Amygdala (tissue), 56 donors: ENCODE measurements at places on chromosomes 11 and 22.

- DNase-seq = no peak
Measured at GRCh38 chr11:116192509-116193210, 580.1 kb downstream of the BUD13 start.

DNA sequence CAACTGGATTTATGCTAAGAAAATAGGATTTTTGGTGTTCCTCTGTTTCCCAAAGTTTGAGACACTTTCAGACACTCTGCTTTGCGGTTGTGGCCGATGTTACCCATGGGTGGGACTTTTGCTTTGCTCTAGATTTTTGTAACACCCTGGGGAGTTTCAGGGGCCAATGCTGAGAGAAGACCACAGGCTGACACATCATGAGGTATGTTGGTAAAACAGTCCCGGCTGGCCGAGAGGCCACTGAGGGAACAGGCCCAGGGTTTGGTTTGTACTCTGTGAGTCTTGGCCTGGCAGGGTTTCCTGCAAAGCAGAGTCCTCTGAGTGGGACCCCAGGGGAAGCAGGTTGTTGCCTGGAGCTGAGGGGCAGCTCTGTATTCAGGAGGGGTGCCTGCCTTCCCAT, 78.5 kb upstream of the PITPNB start:
- DNase-seq = no peak

DNA sequence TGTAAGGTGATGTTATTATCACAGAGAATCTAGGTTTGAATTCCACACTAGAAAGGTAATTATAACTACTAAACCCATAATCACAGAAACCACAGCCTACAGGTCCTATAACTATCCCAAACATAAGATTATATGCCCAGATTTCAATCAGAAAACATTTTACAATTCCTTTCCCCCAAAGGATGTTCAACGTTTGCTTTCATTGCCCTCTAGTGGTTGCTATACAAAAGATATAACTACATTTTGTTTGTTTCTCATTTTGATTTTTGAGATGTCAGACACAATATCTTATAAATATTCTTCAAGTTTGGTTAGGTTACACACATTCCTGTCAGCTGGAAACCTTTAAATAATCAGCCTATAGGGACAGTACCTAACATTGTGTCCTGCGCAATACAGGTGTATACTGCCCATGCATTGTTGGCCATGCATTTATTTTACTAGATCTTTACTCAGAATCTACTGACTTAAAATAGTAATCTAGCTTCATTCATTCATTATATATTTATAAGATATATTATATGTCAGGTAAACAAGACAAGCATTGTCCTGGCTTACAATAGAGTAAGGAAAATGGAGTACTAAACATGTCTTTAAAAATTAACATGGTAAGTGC, 530.5 kb upstream of the CCDC90B start:
- DNase-seq = no peak

- no peak for DNase-seq
Measured at GRCh38 chr11:119525867-119526196, 102.9 kb upstream of the THY1 start.

DNA sequence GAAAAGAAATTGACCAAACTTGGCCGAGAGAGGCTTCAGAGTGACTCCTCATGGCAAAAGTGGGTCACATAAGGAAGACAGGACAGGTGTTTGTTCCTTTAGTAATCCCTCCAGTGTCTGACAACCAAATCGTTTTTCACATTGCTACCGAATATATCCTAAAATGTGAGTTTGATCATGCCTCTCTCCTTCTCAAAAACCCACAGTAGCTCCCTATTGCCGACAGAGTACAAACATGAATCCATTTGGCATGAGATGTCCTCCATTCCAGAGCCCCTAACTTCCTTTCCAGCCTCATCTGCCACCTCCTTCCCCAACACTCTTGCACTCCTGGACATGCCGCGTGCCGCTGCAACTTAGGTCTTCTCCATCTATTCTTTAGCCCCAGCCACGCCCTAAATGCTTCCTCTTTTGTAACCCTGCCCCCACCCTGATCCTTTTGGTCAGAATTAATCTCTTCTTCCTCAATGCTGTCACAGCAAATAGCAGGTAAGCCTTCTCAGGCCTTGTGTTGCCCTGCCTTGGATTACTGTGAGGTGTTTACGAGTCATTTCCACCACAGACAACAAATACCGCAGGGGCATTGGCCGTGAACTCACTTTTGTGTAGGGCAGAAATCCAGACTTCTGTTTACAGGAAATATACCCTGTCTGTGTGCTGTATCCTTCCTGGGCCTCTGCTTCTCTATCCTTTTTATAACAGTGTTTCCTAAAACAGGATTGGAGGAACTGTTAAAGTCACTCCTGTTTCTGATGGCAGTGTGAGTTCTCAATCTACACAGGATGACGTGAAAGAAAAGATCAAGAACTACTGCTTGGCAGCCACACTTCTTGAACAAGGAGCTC, 66.0 kb upstream of the FTH1 start:
- no peak for DNase-seq

DNA sequence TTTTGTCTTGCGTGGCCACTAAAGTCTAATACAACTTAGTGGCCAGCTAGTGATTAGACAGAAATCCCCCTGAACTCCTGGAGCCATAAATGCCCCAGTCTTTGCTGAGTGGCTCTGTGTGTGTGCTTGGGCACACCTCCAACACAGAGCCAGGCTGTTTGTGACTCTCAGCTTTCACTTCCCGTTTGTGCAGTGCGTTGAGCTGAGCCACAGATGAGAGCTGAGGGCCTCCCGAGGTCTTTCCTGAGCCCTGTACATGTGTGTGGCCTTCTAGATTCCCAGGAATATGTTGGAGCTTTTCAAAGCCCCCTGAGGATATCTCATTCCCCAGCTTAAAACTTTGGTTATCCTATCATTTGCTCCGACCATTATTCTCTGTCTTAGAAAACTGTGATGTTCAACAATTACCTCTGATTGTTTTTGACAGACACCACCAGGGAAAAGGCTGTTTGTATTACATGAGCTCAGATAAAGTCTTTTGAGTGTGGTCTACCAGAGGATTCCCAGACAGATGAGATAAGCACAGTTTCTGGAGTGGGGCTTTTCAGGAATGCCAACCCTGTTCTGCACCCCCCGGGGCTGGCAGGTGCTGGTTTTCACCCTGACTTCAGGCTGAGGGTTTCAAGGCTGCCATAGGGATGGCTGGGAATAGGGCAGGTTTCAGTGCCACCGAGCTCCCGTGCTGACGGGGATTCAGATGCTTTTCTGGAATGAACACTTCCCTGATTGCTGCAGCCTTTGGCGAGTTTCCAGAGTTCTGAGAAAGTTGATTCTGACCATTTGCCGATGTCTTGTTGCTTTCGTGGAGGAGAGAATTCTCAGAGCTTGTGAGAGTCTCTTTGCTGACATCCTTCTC, 23.8 kb downstream of the IGHMBP2 start:
- no peak for DNase-seq

GRCh38 chr11:82195283-82195682, 538.4 kb downstream of the FAM181B start:
- DNase-seq = no peak

GRCh38 chr11:122717264-122717867, 61.8 kb downstream of the UBASH3B start:
- DNase-seq = no peak

DNA sequence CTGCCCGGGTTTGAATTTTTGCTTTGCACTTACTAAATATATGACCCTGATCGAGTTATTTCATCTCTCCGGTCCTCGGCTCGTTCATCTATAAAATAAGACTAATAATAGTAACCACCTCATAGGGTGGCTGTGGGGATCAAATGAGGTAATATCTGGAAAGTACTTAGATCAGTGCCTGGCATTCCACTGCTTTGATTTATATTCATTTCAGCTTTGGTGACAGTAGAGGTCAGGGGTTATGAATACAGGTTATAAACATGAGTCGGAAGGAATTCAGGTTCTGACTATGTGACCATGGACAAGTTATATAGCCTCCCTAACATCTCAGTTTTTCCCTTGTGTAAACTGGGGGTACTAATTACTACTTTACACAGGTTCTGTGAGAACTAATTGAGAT, 2.9 kb upstream of the TEAD1 start:
- no peak for DNase-seq
